ENCODE measurements at places on chromosomes 16 and 17.

DNA sequence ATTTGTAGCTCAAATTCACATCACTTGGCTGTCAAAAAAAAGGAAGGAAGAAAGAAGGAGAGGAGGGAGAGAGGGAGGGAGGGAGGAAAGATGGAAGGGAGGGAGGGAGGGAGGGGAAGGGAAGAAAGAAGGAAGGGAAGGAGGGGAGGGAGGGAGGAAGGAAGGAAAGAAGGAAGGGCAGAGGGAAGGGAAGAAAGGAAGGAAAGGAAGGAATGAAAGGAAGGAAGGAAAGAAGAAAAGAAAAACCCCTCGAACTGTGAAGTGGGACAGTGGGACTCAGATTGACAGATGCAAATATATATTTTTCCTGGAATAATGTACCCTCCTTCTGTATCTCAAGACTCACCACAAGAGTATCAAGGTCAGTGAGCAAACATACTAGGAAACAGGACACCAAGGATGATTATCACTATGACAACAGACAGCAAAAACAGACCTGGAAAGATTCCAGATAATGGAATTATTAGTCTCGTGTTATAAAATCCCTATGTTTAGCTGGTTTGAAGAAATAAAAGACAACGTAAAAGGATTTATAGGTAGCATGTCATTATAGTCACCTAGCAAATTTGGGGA, 24.2 kb upstream of the ABCA3 start:
- peak; percentile 18 for DNase-seq

GRCh38 chr16:72164691-72165090, 7.3 kb downstream of the PMFBP1 start:
- no peak for DNase-seq

- DNase-seq, result peak; percentile 47
Observed at GRCh38 chr17:72726936-72727335, 365.6 kb downstream of the SLC39A11 start.

- no peak for DNase-seq
Observed at GRCh38 chr16:81071805-81072204, 5.2 kb downstream of the C16orf46 start.

DNA sequence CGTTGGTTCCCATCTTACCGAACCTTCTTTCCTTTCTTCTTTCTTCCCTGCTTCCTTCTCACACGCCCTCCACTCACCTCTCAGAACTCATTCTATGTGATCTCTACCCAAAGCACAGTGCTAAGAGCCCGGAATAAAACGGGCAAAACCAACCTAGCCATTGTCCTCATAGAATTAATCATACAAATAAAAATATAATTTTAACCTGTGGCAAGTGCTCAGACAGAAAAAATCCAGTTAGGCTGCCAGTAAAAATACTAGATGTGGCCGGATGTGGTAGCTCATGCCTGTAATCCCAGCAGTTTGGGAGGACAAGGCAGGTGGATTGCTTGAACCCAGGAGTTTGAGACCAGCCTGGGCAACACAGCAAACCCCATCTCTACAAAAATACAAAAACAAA, 27.0 kb downstream of the BMERB1 start:
- DNase-seq, result no peak

GRCh38 chr17:43359469-43360110, 39.2 kb upstream of the ARL4D start:
- DNase-seq, result no peak

- no peak for DNase-seq
Observed at GRCh38 chr16:50804290-50804907, 62.5 kb downstream of the CYLD start.

DNA sequence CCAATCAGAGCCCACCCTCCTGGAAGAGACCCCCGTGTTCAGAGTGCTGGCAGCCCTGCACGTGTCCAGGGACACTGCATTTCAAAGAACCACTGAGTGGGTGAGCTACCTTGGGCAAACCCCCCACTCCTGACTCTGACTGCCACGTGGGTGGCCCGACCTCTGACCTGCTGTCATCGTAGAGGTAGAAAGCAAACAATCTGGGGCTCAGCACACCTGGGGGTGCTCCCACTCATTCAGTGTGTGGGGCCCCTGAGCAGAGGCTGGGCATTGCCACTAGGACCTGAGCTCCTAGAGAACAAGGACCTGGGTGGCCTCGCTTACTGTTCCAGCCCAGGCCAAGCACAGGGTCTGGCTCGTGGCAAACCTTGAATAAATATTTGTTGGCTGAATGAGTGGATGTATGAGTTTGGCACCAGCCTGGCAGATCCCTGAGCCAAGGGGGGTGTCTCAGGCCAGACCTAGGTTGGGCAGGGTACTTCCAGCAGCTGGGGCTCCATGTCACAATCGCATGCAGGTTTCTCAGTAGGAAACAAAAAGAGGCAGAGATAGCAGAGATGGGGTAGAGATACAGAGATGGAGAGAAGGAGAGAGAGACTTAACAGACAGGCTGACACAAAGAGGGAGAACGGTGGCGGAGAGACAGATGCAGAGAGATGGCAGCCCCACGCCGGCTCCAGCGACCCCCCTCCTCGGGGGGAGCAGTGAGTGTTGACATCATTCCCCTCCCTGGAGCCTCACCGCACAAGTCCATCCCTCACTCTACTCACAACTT, 5.4 kb upstream of the DRC7 start:
- no peak for DNase-seq

DNA sequence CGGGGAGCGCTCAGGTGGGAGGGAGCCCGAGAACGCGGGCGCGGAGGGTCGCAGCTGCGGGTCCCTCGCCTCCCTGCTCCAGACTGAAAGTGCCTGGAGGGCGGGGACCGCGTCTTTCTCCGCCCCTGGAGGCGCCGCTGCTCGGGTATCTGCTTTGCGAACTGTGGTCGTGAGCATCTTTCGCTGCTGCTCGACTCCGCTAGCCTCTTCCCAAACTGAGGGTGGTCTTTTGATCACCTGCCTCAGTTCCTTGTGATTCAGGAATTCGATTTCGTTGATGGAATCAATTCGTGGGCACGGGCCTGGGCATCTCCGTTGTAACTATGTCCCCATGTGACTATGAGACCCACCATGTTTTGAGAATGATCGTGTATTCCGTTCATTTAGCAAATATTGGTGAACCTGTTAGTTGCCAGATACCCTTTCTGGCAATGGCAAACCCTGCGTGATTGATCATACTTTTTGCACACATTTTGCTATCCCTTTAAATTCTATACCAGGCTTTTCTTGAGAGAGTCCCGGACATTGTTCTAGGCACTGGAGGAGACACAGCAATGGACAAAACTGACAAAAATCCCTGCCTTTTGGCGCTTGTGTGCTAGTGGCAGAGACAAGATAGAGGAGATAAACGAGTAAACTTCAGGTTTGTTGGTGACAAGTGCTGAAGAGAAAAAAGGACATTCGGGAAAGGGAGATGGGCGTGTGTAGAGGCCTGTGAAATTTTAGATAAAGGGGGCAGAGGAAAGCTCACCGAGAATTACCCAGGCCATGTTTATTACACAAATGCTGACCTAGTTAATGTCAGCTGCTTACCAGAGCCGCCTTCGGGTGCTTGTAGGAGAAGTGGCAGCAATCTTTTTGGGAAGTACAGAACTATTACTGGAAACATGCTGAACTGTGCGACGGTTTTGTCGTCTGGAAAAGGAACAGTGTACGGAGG, 948 bp downstream of the UTP18 start:
- no peak for DNase-seq

GRCh38 chr17:12229335-12229734, 208.7 kb downstream of the MAP2K4 start:
- DNase-seq, result no peak

DNA sequence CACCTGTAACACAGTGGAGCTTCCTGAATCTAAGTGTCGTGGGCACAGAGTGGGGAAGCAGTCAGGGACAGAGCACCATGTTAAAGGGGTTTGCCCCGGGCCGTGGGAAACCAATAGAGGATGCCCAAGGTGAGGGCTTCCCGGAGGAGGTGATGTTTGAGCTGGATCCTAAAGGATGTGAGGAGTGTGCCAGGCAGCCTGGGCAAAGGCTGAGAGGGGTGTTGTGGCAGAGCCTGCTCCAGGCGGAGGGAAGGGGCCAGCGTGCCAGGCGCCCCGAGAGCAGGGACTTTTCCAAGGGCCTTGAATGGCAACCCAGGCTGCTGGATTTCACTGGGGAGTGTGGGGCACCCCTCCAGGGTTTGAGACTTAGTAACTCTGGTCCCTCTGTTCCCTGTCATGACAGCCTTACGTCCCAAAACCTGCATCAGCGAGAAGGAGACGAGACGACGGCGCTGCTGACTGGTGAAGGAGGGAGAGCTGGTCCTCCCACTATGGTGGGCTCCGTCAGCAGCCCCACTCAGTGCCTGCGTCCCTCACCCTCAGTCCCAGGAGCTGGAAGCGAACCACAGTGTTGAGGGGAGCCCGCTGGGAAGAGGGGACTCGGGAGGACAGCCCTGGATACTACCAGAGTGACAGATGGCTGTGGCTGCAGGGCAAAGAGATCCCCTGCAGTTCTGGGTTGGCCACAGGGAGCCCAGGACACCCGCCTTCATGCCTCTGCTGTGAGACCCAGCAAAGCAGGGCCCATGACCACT, 228.4 kb downstream of the KATNIP start:
- DNase-seq, result no peak

GRCh38 chr17:45234641-45235415, 13.1 kb downstream of the FMNL1 start:
- no peak for DNase-seq

GRCh38 chr16:84918006-84918909, 93.1 kb downstream of the ZDHHC7 start:
- no peak for DNase-seq

- DNase-seq, result no peak
Observed at GRCh38 chr16:85777583-85778310, 21.6 kb downstream of the EMC8 start.

DNA sequence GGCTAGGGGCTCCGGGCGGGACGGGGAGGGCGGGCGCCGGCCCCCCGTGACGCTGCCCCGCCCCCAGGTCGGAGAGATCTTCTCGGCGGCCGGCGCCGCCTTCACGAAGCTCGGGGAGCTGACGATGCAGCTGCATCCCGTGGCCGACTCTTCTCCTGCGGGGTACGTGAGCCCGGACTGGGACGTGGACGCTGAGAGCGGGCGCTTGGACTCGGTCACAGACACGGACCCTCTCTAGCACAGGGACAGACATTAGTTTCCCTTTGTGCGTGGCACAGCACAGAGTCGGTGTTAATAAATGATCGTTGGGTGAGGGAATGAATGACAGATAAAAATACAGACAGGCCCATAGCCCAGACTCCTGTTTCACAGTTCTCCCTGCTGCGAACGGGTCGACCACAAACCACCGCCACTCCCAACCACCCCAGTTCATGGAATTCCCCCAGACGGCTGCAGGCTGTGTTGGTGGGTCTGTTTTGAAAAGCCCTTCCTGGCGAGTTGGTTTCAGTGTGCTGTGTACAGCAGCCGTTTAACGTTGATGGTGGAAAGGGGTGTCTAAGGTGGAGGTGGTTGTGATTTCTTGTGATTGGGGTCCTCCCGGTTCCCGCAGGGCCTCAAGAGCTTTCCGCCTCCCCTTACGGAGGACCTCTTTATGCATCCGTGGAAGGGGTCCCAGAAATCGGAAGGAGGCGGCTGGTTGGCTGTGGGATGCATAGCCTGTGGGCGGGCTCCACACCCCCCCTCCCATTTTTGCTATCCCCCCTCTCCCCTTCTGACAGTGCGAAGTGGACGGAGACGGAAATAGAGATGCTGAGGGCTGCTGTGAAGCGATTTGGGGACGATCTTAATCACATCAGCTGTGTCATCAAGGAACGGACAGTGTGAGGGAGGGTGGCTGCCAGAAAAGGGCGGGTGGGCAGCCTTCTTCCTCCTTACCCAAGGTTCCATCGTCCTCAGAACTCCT, 2.9 kb downstream of the RNASEK start:
- DNase-seq, result peak; percentile 73

DNA sequence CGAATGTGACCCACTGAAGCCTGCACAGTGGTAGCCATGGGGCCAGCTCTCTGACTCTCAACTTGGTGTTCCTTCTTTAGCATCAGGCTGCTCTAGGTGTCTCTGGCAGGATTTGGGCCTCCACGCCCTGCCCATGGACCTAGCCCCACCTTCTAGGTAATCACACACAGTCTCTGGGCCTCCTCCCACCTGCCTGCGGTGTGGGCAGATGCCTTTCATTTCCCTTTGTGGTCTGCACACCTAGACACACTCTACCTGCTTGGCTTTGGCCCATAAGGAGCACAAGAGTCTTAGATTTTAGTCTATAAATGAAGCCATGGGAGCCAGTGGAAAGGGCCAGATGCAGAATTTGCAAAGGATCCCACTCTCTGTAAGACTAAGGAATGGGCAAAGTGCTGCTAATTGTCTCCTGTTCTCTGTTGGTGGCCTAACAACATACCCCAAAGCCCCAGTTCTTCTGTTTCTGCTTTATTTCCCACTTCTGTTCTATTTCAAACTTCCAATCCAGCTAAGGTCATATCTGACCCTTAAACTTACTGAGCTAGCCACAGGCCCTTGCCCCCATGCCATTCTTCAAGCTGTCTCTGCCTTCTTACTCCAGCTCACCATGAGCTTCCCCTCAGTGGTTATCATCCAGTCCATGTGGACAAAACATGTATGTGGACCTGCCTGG, 7.2 kb upstream of the MFSD6L start:
- DNase-seq, result no peak

DNA sequence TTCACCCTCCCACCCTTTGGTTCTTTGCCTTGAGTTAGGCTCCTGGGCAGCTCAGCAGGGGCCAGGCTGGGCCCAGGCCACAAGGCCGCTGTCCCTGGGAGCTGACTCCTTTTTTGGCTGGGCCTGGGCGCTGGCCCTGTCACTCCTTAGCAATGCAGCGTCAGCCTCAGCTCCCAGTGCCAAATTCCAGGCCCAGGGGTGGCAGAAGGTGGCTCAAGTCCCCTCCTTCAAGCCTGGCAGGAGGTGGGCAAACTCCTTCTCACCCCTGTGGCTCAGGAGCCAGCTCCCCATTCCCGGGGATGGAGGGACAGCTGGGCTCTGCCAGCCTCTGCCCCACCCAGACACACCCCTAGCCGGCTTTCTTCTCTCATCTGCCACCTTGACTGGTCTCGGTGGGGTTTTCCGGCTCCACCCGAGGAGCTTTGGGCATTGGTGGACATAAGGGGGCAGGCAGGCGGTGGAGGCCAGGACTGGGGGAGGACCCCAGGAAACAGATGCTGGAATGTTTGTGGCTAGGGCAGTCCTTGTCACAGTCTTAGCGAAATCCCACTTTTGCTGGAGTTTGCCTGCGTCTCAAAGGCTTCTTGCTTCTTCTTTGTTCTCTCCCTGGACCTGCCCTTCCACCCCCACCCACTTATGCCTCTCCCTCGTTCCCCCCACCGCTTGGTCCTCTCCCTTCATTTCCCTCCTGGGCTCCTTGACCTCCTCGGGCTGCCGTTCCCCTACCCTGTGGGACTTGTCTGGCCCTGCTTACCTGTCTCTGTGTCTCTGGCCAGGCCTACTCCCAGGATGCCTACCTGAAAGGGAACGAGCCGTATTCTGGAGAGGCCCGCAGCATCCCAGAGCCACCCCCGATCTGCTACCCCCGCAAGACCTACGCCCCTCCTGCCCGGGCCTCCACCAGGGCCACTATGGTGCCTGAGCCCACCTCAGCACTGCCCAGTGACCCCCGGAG, 37.4 kb downstream of the ARHGAP23 start:
- DNase-seq, result peak; percentile 42
